ENCODE measurements at places on chromosomes 12 and 14.

DNA sequence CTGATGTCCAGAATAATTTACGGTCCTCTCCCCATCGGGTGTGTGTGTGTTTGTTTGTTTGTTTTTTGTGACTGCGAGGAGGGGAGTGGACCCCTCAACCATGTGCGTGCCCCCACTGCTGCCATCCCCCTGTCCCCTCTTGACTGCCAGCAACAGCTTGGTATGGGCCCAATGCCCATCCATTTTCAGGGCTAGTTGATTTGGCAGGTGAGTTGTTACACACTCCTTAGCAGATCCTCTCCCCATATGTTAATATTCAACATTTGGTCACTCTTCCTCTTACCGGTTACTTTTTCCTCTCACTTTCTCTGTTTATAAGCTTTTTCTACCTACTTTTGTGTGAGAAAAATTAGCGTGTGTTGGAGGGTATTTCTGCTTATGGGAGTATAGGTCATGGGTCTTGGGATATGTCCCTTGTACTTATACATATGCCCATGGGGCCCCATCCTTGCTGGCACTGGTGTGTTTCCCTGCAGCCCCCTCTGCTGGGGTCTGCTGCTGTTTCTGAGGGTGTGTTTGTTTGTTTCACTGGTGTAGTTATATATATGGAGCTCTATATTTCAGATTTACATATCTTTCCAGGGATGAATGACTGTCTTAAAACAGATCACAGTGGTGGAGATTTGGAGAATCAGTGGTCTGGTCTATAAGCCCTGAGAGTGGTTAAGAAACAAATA, 33.8 kb downstream of the ZFHX2 start:
- DNase-seq: no peak

- DNase-seq: no peak
Measured at GRCh38 chr12:52602552-52602951, 1.3 kb upstream of the KRT72 start.

DNA sequence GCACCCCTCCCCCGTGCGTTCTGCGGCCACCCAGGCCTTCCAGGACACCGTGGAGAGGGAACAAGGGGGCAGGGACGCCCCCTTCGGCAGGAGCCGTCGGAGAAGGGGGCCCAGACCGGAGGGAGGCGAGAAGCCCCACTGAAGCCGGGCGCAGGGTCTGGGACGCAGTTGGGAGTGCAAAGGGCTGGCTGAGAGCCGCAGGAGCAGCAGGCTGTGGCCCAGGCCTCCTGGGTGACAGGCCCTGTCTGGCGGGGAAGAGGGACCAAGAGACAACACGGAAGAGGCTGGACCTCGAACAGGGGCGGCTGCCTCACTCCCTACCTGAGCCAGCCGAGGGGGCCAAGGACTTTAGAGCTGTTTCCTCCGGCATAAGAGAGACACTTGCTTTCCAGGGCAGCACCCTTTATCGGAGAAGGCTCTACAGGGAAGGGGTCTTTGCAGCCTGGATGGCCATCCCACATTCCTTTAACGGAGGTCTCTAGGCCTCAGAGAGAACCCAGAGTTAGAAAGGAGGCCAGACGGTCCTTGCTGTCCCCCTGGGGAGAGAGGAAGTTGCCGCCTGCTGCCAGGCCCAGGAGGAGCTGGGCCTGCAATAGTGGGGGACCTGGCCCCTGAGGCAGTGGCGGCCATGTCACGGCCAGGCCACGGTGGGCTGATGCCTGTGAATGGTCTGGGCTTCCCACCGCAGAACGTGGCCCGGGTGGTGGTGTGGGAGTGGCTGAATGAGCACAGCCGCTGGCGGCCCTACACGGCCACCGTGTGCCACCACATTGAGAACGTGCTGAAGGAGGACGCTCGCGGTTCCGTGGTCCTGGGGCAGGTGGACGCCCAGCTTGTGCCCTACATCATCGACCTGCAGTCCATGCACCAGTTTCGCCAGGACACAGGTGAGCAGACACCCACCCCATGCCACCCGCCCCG, 1.3 kb downstream of the DTX1 start:
- DNase-seq: no peak

- DNase-seq: peak; percentile 42
Measured at GRCh38 chr12:112837629-112838197, 46.2 kb downstream of the RPH3A start.

- no peak for DNase-seq
Measured at GRCh38 chr14:93974299-93974698, 2.1 kb downstream of the ASB2 start.

DNA sequence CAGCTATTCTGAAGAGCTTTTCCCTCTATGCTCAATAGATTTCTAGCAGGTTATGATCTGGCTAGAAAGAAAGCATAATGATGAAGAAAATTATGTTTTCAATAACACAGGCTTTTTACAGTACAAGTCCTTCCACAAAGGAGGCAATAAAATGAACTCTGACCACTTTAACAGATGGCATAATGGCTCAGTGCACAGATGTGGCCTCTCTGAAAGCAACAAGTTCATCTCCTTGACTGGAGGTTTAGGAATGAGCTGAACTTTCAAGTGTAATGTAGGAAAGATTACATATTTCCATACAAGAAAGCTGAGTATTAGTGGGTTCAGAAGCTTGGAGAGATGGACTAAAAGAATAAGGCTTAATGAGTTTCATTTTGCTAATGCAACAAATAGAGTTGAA, 147.4 kb downstream of the EFCAB11 start:
- no peak for DNase-seq

- no peak for DNase-seq
Measured at GRCh38 chr12:12663644-12664294, 32.2 kb downstream of the GPR19 start.

GRCh38 chr12:10389904-10390303, at the start of gene KLRK1:
KLRK1 (minus strand) TSS chr12:10390041; CDS start chr12:10388810, 1,231 bp downstream.
- no peak for DNase-seq

DNA sequence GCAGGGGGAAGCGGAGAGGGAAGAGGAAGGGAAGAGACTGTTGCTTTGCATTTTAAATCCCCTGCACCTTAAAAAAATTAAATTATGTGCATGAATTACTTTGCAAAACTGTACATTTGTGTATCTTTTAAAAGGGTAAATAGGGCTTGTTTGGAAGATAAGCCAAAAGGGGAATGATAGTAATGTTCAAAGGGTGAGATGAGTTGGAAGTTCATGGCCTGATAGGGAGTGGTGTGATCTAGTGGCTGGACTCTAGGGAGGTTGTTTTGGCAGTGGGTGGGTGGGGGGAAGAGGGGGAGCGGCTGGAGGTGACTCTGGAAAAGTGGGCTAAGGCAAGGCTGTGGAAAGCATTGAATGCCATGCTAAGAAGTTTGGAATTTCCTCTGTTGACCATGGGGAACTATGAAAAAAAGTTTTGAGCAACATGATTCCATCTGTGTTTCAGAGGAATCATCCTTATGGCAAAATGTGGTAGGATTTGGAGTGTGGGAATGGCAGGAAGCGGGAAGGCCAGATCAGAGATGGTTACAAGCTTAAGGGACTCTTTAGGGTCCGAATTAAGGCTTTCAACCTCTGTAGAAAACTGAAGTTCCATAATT, 25.5 kb upstream of the EMP1 start:
- DNase-seq: peak; percentile 75

DNA sequence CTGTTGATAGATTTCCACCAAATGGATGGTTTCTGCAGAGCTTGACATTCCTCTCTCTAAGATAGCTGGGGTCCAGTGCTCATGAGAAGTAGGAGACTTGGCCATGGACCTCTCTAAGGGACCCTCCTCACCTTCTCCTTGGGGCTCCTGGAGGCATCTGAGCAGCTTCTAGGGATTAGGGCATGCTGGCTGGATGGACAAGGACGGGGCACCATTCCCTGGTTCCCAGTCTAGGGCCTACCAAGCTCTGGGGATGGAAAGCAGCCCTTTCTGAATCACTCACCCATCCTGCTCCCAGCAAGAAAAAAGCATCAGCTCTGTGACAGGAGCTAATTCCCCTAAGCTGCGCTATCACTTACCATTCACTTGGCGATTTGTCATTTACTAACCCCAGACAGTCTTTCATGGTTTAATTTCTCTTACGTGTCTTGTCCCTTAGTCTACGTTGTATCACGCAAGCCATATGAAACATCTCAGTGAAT, 39.5 kb downstream of the VWF start:
- DNase-seq: no peak

- DNase-seq: peak; percentile 3
Measured at GRCh38 chr12:4786795-4787194, 66.6 kb downstream of the GALNT8 start.

DNA sequence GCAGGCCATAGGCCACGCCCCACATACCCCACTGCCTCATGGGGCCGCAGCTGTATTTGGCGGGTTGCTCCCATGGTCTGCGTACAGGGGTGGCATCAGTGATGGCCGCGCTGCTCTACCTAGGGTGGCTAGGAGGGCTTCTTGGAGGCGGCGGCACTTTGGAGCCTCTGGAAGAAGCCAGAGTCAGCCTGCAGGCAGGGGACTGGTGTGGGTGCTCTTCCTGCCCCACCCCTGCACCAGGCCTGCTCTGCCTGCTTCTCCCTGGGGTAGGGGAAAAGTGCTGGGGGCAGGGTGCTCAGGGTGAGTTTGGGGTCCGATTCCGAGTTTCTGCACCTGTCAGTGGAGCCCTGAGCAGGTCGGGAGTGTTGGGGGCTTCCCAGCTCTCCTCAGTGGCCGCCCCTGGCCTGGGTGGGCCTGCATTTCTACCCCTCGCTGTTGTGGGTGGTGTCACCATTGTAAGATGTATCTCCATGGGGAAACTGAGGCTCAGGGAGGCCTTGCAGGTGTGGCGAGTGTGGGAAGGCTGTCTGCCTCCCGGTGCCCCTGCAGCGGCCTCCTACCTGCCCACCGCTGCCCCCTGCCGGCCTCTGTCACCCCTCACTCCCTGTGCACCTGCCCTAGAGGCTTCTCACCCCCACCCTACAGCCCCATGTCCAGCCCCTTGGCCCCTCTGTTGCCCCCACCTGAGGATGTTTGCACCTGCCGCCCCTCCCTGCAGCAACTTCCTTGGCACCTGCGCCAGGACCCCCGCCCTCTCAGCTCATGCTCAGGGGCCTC, 5.5 kb downstream of the CEP170B start:
- DNase-seq: peak; percentile 13

- peak; percentile 16 for DNase-seq
Measured at GRCh38 chr14:89649451-89650075, 232.5 kb upstream of the FOXN3 start.

DNA sequence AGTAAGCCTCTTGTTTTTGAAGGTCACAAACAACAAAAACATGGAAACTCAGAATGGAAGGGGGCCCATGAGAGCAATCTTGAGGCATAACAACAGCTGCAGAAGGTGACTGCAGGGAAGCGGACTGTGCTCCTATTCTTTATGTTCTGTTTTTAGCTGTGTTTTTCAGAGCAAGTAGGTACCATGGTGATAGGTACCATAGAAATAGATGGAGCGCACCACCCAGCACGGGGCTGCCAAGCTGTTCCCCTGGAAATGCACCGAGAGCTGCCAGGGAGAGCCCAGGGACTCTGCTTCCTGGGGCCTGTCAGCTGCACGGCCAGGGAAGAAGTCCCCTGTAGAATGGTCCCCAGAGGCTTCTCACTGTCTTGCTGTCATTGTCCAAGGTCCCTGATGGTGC, 32.8 kb downstream of the DGLUCY start:
- no peak for DNase-seq

DNA sequence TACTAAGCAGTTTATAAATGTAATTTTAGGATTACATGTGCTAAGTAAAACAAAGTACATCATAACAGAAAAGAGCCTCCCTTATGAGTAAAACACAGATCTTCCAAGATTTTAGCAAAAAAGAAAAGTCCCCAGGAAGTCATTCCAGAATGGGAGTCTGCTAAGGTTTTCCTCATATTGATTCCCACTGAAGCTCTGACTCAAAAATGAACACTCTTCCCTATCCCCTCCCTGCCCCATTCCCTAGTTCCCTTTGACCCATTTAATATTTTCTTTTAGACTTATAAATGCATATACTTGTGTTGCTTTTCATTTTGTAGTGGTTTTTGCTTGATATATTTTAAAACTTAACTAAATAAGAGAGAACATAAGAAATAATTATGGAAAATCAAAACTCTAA, 40.1 kb downstream of the PTGER2 start:
- DNase-seq: no peak

GRCh38 chr12:130920119-130920703, 33.5 kb upstream of the ADGRD1 start:
- no peak for DNase-seq

GRCh38 chr12:56631790-56632700, 1.9 kb upstream of the BAZ2A start:
- DNase-seq: peak; percentile 64

DNA sequence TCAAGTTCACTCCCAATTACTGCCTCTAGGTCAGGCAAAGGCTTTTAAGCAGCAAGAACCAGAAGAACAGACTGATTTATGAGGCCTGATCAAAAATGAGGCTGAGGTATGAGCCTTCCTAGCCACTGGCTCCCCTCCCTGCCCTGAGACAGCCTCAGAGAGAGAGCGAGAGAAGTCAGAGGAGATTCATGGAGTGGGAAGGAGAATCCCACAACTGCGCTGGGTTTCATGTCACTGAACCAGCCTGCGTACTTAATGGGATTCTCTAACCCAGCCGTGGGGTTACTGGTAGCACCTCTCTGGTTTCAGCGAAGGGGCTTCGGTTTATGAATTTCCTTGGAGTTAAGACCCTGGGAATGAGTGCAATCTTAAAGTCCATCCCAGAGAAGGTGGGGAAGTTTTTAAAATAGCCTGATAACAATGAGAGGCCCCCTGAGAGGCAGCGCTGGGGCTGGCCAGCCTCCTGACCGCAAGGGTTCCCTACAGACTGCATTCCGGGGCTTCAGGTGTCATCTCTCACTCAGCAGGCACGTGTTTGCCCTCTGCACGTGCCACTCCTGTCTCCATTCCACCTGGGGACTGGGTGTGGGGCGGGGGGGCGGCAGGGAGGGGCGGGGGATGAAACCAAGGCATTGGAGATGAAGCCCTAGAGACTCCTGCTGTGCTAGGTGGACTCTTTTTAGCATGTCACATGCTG, 6.1 kb upstream of the GPRC5A start:
- DNase-seq: no peak

- peak; percentile 9 for DNase-seq
Measured at GRCh38 chr12:57657744-57658143, 24.7 kb upstream of the B4GALNT1 start.

DNA sequence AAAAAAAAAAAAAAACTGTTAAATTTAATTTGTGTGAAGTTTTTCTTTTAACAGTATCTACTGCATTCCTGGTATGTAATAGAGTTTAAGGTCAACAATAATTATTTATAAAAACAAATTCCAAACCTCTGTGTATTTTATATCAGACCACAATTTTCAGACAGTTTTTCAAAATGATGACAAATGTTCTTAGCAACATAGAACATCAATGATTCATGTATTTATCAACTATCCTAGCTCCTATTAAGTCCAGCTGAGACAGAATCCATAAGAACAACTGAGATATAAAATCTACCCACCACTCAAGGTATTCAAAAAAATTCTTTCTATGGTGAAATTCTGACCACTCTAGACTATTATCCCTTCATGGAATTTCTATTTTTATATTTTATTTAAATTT, 144.5 kb downstream of the EPS8 start:
- peak; percentile 82 for DNase-seq

DNA sequence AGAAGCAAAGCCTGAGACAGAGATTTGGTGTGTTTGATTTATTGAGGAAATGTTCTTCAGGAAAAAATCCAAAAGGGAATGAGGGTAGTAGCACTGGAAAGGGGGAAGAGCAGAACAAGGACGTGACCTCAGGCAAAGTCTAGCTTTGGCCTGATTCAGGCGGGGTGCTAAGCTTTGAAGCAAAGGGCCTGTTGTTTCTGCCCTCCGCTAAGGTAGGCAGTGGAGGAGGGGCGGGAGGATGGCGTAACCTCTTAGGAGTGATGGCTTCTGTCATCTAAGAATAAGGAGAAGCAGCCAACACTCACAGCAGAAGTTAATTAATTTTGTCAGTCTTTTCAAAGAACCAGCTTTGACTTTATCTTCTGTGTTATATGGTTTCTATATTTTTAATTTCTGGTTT, 20.4 kb downstream of the ABHD12B start:
- no peak for DNase-seq
